ENCODE measurements at places on chromosomes 2 and 18.

DNA sequence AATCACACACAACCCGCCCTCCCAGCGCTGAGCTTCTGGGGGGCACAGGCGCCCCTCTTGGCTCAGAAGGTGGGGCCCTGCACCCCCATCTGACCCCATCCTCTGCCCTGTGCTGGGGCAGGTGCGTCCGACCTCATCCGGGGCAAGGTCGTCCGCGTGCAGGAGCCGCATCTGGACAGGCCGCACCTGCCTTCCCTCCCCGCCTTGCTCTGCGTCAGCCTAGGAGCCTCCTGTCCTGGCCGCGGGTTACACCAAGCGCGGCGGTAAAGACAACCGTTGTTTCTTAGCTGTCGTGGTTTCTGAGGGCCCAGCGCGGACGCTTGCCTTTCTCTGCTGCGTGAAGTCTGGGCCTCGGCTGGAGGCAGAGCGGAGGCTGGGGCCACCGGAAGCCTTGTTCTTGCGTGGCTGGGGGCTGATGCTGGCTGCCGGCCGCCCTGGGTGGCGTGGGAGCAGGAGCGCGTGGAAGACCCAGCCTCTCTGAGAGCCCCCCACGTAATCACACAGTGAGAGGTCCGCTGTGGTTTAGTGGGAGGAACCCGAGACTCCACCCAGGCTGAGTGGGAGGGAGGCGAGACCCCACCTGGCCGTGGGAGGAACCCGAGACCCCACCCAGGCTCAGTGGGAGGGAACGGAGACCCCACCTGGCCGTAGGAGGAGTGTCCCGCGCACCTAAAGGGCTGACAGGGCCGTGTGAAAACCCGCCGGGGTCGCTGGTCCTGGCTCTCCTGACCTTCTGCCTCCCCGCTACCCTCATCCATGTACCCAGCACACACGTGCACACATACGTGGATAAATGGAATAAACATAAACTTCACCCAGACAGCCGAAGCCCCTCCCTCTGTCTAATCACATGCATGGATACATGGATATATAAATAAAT, 51.8 kb downstream of the KCNG2 start:
- no peak for DNase-seq

- no peak for DNase-seq
These were observed 202.8 kb downstream of the PIK3C3 start for GRCh38 chr18:42157878-42158277.

- no peak for DNase-seq
These were observed 72.7 kb upstream of the MGAT4A start for GRCh38 chr2:98803405-98804264.

GRCh38 chr18:79511271-79511670, 115.5 kb downstream of the NFATC1 start:
- no peak for DNase-seq

DNA sequence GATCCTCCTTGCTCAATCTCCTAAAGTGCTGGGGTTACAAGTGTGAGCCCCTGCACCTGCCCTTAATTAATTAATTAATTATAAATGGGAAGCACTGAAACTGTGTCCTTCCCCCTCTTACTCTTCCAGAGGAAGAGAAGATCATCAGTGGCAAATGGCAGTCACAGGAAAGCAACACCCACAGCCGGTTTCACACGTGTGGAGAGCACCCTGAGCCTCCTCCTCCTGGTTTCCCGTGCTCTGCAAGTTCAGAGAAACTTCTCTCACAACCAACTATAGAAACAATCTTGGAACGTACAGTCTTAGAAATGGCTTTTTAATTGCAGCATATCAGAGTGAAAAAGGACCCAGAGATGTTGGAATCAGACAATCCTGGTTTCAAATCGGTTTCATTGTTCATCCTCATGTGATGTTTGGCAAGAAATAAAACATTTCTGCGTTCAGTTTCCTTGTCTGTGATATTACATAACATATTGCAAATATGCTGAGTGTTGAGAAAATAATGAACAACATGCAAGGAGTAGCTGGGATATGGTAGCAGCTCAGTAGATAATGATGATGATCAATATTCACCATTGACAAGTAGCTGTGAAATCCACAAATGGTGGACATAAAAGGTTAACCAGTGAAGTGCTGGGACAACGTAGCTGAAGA, 141.0 kb upstream of the KCTD1 start:
- no peak for DNase-seq

DNA sequence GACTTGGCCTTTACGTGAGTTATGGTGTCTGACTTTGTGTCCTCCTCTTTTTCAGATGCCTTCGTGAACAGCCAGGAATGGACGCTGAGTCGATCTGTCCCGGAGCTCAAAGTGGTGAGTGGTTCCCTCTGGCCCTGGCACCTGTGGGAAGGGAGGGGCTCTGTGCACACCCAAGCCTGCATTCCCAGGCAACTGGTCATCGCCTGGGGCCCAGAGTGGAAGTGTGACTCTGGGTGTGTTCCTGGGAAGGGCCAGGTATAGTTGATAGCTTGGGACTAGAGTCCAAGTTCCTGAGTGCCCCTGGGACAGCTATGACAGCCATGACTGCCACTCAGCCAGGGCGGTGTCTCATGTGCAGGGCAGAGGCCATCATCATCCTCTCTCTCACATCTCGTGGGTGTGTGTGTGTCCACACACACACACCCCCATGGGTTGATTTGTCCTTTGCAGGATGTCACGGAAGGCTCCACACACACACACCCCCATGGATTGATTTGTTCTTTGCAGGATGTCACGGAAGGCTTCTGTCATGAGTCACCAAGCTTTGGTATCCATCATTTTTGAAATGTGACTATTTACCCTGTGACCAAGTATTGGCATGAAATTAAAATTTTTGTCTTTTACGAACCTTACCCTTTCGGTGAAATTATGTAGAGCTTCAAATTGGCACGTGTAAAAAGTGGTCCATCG, 215.4 kb downstream of the AGAP1 start:
- no peak for DNase-seq

GRCh38 chr2:8753609-8754008, 71.8 kb downstream of the ID2 start:
- no peak for DNase-seq

DNA sequence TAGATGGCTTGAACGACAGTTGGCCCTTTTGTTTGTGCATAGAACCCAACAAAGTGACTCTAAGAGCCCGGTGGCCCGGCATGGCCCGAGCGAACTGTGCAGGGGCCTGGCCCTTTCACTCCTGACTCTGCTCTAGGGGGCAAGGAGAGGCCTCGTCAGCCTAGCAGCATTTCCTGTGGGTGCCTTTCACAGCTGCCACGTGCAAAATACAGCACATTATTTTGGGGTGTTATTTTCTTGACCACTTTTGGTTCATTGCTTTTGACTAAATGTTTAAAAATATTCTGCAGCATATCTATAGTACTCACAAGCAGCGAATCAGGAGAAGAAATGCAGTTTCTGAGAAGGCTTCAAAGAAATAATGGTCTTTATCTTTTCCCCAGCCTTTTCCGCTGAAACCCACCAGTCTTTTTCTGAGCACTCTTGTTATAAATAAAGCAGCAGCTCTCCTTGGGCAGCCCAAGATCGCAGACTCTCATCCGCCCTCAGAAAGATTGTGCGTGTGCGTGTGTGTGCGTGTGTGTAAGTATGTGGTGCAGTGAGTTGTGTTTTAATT, 31.3 kb downstream of the DGKD start:
- no peak for DNase-seq

- no peak for DNase-seq
These were observed 122.8 kb upstream of the L3MBTL4 start for GRCh38 chr18:6537475-6537874.

- DNase-seq = no peak
These were observed 105.9 kb upstream of the TGFA start for GRCh38 chr2:70659551-70659950.

GRCh38 chr2:234414596-234414995, 82.3 kb downstream of the ARL4C start:
- DNase-seq = no peak

DNA sequence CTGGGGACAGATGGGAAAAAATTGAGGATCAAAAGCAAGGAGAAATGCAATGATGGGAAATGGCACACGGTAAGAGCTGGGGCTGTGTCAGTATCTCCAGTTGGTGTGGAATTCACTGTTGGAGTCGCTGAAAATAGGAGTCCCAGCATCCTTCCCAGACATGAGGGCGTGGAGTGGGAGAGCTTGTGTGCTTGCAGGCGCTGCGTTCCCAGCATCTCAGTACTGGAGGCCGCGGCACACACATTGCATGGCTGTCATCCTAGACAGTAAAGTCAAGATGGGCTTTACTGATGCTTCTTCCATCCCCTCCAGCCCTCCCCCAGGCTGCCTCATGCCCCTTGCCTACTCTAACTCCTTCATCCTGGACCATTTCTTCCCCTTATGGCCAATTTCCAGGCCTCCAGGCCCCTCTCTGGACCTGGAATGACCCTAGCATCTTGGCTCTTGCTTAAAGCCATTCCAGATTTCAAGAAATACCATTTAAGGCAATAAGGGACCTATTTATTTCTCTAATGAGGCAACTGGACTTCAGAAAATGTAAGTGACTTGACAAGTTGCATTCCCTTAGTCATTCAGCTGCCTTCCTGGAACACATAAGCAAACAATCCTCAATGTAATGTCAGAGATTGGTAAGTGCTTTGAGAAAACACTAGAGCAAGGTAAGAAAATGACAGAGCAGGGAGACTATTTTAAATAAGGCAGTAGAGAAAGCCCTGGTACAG, 70.5 kb upstream of the TTC39C start:
- no peak for DNase-seq

GRCh38 chr18:25825979-25826776, 264.2 kb downstream of the SS18 start:
- no peak for DNase-seq

- DNase-seq = no peak
These were observed 143.5 kb downstream of the LDLRAD4 start for GRCh38 chr18:13362051-13362450.

GRCh38 chr2:241309684-241310117, 5.8 kb downstream of the HDLBP start:
- DNase-seq = no peak

DNA sequence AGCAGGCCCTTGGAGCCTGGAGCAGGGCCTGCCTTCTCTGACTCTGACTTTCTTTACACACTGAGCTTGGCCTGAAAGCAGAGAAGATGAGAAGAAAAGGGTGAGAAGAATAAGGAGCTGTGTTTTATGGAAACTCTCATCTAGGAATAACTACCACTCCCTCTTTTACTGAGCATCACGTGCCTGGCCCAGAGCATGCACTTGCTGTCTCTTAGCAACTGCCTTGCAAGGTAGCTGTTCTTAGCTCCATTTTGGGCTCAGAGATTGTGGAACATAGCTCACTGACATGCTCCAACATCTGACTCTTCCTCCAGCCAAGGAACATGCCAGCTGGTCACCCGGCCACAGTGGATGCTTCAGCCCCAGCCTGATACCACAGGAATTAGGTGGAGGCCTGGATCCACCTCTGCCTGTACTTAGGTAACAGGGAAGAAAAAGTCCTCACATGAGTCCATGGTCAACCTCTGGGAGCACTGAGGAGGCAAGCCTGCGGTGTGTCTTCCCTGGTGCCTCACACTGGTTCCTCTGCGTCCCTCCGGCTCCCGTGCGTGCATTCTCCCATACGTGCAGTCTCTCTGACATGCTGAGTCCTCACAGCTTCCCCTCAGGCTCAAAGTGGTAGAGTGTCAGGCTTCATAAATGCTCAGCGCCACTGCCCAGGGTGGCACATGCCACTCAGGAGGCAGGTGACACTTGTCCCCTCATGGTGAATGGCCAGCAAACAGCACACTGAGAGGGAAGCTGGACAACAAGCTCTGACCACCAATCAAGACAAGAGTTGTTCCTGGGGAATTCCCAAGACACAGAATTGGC, 35.7 kb downstream of the AMER3 start:
- DNase-seq = no peak

- no peak for DNase-seq
These were observed 116.3 kb upstream of the SPRED2 start for GRCh38 chr2:65548576-65549256.

DNA sequence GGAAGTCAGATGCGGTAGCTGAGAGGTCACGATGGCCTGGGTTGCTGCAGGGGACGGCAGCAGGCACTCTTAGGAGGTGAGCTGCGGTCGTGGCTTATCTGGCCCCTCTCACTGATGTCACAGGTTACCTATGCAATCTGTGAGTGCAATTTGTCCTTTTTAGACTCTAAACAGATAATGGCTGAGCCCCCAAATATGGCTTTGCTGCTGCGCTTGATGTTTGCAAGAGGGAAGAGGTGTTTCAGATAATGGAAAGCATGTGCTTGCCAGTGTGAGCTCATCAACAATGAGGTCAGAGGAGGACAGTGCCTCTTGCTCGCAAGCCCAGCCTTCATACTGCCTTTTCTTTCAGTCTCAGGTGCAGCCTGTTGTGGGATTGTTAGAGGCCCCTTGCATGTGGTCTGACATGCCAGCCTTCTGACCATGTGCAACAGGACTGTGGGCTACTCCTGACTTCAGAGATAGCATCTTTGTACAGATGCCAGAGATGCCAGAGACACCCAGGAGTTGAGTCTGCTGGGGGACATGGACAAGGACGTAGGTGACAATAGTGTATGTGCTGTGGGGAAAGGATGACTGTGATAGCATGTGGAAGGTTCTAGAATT, 151.3 kb downstream of the TANC1 start:
- no peak for DNase-seq

- no peak for DNase-seq
These were observed 52.0 kb downstream of the HDAC4 start for GRCh38 chr2:239348563-239349452.

DNA sequence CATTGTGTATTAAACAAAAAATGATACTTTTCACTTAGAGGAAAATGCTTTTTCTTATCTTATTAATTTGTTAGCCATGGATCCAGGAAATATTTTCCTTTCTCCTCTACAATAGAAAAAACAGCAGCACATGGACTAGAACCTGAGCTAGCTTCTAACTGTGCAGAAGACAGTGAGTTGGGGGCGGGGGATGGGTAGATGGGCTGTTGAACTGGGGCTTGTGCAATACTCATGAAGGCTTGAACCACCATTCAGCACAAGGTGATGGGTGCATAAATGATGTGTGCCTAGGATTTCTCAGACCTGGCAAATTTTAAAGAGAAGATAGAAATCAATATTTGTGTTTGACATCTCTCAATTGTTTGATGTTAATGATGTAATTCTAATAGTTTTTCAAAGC, 42.0 kb downstream of the COL5A2 start:
- DNase-seq = no peak

DNA sequence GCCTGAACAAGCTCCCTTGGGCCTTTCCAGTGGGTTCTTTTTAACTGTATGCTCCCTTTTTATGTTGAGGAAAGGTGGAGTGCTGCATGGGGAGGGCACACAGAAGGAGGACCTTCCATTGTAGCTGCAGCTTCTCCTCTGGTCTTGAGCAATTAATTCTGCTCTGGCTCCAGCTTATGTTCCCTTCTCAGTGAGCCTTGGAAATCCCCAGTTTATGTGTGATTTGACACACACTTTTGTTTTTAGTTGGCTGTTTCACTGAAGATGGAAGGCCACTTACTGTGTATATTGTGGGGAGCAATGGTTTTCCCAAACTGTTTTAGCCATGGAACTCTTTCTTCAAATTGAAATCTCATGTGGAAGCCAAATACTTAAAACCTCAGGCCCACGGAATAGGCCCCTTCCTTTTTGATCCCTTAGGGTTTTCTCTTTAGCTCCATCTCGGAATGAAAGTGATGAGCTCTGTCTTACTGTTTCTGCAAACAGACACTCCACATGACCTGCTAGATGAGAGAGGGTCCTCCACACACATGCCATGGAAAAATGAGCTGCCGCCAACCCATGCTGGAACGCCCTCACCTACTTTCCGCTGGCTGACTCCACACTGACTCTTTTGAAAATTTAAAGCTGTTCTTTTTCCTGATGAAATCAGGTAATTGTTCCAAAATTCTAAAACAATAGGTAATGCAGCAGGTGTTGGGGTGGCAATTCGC, 280.9 kb upstream of the SIX2 start:
- DNase-seq = no peak
